CD8-positive, alpha-beta memory T cell (primary cell): ENCODE measurements at places on chromosomes 6 and 20. TPM values are rescaled to one million over a fixed set of nuclear protein-coding genes. Genes with fewer than 3 reads are reported as not detected.

Gene KHDC3L
- total RNA-seq, result not detected

Gene SLC52A3
- total RNA-seq, result not detected

Gene NMBR
- not detected for total RNA-seq

Gene PRPH2
- not detected for total RNA-seq

Gene SLC17A3
- not detected for total RNA-seq

Gene OPRM1
- total RNA-seq, result not detected

Gene TPD52L1
- total RNA-seq, result not detected

Gene FRK
- 0.07 TPM for total RNA-seq

Gene PNLDC1
- 0.39 TPM for total RNA-seq

Gene PSORS1C1
- not detected for total RNA-seq

Gene GTSF1L
- not detected for total RNA-seq

Gene FLRT3
- total RNA-seq, result not detected

Gene RFX6
- total RNA-seq, result not detected

Gene DOK5
- 5.1 TPM for total RNA-seq

Gene NOX3
- not detected for total RNA-seq

Gene CRIP3
- 0.63 TPM for total RNA-seq

Gene PKIB
- total RNA-seq, result 0.26 TPM

Gene PI3
- total RNA-seq, result 0.42 TPM

Gene FLOT1
- 155 TPM for total RNA-seq

Gene PSMF1
- total RNA-seq, result 169 TPM

Gene PXDC1
- 0.15 TPM for total RNA-seq

Gene HRH3
- total RNA-seq, result not detected

Gene SH3BGRL2
- 0.64 TPM for total RNA-seq

Gene IRAK1BP1
- total RNA-seq, result 3.1 TPM

Gene CD93
- 0.53 TPM for total RNA-seq

Gene LIME1
- total RNA-seq, result 19.6 TPM

Gene TINAG
- total RNA-seq, result not detected

Gene VSX1
- total RNA-seq, result not detected

Gene TUBB2A
- 3.5 TPM for total RNA-seq

Gene NFKBIL1
- 13.8 TPM for total RNA-seq

Gene TRMT6
- total RNA-seq, result 35.8 TPM

Gene BHLHE23
- total RNA-seq, result not detected

Gene LAMP5
- total RNA-seq, result not detected

Gene UBE2C
- total RNA-seq, result 124 TPM
